ENCODE measurements at places on chromosomes 5 and 9.
A peak's percentile ranks its signal among the peaks of the same experiment; 100 is the strongest.

- no peak for DNase-seq
Measured at GRCh38 chr9:103364753-103365152, 369.6 kb downstream of the CYLC2 start.

GRCh38 chr5:66643387-66643786 lies 47.2 kb downstream of the MAST4 start:
- no peak for DNase-seq

DNA sequence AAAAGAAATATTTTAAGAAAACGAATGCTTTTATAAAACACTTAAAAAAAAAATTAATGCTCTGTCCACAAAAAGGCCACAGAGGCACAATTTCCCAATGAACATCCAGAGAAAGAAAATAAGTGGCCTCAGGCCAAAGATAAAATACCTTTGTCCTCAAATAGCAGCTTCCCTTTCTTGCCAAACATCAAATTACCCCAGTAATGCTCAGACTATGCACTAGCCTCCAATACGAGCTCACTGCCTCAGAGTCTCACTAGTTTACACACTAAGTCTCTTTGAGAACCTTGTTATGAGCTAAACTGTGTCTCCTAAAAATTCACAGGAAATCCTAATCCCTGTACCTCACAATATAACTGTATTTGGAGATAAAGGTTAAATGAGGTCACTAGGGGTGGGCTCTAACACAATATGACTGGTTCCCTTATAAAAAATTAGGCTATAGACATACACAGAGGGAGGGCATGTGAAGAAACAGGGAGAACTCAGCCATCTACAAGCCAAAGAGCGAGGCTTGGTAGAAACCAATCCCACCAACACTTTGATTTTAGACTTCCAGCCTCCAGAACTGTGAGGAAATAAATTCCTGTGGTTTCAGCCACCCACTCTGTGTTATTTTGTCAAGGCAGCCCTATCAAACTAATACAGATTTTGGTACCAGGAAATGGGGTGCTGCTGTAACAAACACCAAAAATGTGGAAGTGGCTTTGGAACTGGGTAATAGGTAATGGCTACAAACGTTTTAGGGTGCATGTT lies 4.4 kb downstream of the MPDZ start:
- DNase-seq: no peak

DNA sequence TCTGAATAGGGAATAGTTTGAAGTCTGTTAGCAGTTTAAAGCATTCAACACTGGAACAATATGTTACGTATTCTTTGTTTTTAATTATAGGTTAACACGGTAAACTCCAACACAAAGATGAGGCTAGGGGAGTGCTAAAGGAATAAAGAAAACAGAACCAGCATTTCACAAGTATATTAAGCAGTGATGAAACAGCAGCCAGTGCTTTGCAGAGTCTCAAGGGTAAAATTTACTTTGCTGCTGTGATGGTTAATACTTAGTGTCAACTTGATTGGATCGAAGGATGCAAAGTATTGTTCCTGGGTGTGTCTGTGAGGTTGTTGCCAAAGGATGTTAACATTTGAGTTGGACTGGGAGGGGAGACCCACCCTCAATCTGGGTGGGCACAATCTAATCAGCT lies 30.0 kb upstream of the GSN start:
- DNase-seq: no peak

- DNase-seq: no peak
Measured at GRCh38 chr9:115276621-115277020, 158.7 kb upstream of the TNC start.

- no peak for DNase-seq
Measured at GRCh38 chr5:86075139-86075538, 542.6 kb upstream of the COX7C start.

- no peak for DNase-seq
Measured at GRCh38 chr9:76534026-76534425, 75.0 kb downstream of the GCNT1 start.

DNA sequence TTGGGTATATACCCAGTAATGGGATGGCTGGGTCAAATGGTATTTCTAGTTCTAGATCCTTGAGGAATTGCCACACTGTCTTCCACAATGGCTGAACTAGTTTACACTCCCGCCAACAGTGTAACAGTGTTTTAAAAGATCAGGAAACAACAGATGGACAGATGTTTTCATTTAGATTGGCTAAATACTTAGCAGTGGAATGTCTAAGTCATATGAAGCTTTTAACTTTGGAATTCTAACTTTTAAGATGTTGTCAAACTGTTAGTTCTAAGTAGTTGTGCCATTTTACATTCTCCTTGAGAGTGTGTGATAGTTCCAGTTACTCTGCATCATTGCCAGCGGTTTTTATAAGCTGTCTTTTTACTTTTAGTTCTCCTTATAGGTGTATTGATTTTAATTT lies 688.8 kb downstream of the SEMA5A start:
- no peak for DNase-seq

DNA sequence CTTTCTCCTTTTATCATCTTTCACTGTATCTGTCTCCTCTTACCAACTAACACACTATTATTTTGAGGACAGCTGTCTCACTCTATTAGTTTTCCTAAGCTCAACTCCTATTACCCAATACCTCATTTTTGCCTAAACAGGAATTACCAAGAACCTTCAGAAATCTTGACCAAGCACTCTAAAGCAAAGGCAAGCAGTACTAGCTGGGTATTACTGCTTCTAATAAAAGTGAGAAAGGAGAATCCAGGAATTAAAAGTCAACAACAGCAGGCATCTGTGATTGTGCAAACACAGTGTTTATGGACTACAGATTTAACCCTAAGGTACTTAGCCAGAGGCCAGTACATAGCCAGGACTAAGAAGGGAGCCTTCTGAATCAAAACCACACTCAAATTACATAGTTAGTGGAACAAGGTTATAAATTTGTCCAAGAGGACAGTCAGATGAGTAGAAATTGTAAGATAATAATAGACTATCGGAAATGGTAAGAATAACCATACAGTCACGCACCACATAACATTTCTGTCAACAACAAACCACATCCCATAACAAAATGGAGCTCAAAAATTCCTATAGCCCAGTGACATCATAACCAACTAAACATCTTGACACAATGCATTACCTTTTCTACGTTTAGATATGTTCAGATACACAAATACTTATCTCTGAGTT lies 8.3 kb downstream of the RFX3 start:
- no peak for DNase-seq

- DNase-seq: peak; percentile 34
Measured at GRCh38 chr5:74224331-74224730, 416.2 kb downstream of the ENC1 start.

DNA sequence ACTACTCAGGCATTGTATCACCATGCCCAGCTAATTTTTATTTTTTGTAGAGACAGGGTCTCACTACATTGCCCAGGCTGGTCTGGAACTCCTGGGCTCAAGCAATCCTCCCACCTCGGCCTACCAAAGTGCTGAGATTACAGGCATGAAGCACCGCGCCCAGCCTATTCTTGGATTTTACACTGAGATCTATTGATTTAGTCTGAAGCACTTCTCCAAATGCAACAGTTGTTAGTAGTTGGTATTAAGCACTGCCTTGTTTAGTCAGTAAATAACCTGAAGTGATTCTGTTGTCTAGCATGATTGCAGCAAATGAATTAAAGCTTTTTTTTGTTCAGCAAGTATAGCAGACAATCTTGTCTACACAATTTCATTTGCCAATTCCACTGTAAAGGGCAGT lies 8.9 kb upstream of the CCNB1 start:
- no peak for DNase-seq

DNA sequence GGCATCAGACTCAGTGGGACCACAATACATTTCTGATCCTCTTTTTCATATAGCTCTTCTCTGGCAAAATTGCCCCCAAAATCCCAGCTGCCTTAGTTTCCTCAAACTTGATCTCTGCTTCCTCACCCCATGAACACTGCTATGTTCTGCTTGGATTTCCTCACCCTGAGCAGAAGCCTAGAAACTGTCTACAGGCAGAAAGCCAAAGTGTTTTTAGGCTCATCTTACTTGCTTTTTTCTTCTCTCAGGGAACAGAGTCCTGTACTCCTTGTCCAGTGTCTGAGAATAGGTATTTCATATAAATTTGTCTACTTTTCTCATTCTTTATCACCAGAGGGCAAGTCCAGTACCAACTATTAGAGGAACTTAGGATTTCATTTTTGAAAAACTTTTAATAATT lies 21.5 kb upstream of the UBAP1 start:
- DNase-seq: no peak

- no peak for DNase-seq
Measured at GRCh38 chr9:137242269-137243203, 1.4 kb downstream of the TUBB4B start.

- DNase-seq: no peak
Measured at GRCh38 chr5:1855596-1855995, 27.1 kb downstream of the IRX4 start.

GRCh38 chr5:143865426-143866025 lies 53.6 kb downstream of the HMHB1 start:
- no peak for DNase-seq

GRCh38 chr5:58133216-58133615 lies 326.7 kb downstream of the PLK2 start:
- DNase-seq: no peak

- peak; percentile 26 for DNase-seq
Measured at GRCh38 chr5:172442592-172442991, 11.7 kb downstream of the SH3PXD2B start.

GRCh38 chr9:31574006-31574765 lies 810.3 kb upstream of the ACO1 start:
- no peak for DNase-seq

- DNase-seq: no peak
Measured at GRCh38 chr5:157186309-157187045, 5.8 kb downstream of the ITK start.

DNA sequence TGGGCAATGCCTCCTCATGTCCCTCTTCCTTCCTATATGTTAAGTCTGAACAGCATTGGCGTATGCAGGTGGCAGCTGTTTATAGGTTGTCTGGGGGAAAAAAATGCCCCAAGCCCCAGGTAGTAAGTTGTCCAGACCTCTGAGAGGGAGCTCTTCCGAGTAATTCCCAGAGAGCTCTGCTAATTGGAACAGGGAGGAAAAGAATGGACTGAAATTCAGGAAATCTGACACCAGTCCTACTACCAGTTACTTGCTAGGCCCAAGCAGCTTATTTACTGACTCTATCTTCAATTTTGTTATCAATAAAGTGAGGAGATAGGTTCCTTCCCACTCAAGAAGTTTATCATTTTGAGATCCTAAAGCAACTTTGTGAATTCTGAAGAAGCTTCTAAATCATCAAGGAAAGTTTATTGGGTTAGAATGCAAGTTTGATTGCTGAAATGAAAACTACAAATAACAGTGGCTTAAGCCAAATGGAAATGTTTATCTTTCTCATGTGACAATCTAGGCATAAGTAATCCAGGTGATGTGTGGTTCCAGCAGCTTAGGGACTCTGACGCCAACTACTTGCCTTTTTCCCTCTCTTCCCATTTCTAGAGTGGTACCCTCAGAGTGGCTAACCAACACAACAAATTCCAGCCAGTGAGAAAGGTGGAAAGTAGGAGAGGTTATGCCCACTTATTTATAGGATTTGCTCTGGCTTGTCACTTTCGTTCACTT lies 5.6 kb downstream of the STK32A start:
- DNase-seq: no peak

DNA sequence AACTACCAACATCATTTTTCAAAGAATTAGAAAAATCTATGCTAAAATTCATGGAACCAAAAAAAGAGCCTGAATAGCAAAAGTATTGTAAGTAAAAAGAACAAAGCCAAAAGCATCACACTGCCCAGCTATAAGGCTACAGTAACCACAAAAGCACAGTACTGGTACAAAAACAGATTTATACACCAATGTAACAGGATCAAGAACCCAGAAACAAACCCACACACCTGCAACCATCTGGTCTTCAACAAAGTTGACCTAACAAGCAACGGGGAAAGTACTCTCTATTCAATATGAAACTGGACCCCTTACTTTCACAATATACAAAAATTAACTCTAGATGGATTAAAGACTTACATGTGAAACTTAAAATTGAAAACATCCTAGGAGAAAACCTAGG lies 94.2 kb upstream of the TARS1 start:
- DNase-seq: no peak

DNA sequence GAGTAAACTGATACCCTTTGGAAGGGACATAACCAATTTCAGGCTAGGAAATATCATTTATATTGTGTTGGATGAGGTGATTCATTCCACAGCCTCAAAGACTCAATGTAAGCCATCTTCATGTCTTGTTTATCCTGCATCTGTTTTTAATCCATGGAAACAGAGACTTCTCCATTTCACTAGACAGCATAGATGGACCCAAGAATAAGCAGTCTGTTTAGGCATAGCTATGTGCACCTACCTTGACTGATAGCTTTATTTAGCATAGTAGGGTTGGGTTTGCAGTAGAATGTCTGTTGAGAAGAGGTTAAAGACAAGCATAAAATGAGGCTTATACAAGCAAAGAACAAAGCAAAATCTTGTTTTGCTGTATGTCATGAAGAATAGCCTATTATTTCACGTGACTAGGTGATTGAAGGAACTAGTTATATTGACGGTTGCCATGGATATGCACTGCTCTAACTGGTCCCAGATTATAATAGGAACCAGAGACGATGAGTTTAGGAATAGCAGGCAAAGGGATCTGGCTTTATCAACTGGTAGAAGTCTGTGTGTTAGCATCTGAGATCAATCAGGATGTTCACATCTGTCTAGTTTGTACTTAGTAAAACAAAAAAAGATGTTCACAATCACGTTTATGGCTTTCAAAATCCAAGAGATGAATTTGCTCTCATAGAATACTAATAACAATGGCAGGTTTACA lies 154.8 kb upstream of the KLF9 start:
- no peak for DNase-seq

DNA sequence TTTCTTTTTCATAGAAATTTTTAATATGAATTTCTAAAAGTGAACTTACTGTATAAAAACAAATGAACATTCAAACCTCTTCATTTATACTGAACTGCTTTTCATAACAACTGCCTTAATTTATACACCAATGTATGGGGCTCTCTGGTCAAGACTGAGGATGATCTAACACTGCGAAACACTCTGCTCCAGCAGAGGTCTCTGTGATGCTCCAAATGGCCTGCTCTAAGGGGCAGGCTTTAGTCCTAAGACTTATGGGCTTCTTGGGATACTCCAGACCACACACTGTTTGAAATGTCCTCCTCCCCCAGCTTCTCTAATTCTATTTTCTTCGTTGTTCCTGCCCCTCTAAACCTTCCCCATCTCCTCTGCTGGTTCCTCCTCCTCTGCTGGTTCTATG lies 58.5 kb downstream of the LIFR start:
- DNase-seq: no peak

GRCh38 chr5:989961-990530 lies 18.6 kb upstream of the NKD2 start:
- DNase-seq: no peak

GRCh38 chr5:16889972-16890519 lies 46.0 kb downstream of the MYO10 start:
- peak; percentile 27 for DNase-seq

- no peak for DNase-seq
Measured at GRCh38 chr9:73093740-73094379, 57.8 kb upstream of the ANXA1 start.

- DNase-seq: no peak
Measured at GRCh38 chr9:110126986-110127864, 80.7 kb downstream of the C9orf152 start.

- no peak for DNase-seq
Measured at GRCh38 chr5:171810227-171810626, 24.6 kb downstream of the SMIM23 start.

- DNase-seq: no peak
Measured at GRCh38 chr5:90547072-90547536, 11.5 kb upstream of the ADGRV1 start.
